Smooth muscle cell of the brain vasculature (primary cell): ENCODE measurements at places on chromosomes 6 and 20.

GRCh38 chr6:42093582-42094329 is 43.4 kb downstream of the TAF8 start:
- DNase-seq: no peak

- no peak for DNase-seq
Observed at GRCh38 chr20:62522748-62523396, 47.1 kb upstream of the GATA5 start.

- no peak for DNase-seq
Observed at GRCh38 chr20:54173653-54174456, at the start of gene CYP24A1. Gene CYP24A1 (minus strand): TSS chr20:54173986. CDS start chr20:54173579, 407 bp downstream.

DNA sequence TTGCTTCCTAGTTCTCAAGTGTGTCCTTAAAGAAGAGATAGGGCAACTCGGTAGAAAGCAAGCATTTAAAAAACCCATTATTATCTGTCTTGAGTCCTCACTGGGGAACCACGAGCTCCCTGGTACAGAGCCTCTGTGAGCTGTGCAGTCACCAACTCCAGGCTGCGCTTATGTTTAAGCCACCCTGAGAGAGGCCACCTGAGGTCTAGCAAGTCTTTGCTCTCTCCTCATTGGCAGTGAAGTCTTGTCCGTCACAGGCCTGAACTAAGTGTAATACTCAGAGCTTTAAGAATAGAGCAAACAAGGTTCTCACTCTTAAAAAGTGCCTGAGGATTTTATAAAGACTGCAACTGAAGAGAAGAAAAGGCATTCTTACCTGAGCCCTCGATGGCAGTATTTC is 3.9 kb upstream of the CLDN20 start:
- no peak for DNase-seq

DNA sequence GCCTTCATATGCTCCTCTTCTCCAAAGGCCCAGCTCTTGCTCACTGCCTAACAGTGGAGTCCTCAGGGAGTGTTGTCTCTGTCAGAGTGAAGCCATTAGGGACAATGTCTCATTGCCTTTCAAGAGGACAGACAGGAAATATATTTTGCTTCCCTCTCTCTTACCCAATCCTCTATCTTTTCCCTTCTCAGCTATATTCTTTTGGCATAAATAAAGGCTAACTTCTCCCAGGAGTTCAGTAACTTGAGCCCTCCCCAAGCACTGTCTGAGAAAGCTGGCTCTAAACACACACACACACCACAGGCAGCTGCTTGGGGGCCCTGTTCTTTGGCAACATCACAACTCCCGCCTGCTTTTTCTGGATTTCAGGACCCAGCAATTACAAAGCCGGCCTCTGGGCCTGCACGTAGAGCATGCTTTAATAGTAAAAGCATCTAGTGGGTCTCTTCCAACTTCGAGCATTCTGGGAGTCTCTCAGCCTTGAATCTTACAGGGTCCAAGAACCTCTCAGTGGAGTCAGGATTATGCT is 34.7 kb upstream of the LAMA4 start:
- peak; percentile 91 for DNase-seq

DNA sequence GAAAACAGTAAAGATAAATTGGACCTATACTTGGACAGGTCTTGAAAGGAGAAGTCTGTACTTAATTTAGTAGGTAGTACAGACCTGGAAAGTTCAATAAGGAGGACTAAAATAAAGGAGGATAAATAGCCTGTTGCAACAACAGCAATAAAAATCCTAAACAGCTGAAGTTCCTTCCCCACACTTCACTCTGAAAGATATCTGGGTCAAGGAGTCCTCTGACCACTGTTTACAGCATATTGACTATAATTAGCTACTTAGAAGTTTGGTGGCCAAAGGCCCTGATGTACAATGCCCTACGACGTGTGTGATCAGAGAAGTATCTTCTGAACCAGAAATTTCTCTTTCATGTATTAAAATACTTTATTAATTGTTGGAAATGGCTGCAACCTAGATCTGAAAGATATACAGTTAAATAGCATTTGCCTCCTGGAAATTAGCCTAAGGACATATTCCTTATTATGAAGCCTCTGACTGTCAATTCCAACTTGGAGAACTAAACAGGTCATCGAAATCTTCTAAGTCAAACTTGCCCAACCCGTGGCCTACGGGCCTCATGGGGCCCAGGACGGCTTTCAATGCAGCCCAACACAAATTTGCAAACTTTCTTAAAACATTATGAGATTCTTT is 82.8 kb downstream of the KIF13A start:
- no peak for DNase-seq

DNA sequence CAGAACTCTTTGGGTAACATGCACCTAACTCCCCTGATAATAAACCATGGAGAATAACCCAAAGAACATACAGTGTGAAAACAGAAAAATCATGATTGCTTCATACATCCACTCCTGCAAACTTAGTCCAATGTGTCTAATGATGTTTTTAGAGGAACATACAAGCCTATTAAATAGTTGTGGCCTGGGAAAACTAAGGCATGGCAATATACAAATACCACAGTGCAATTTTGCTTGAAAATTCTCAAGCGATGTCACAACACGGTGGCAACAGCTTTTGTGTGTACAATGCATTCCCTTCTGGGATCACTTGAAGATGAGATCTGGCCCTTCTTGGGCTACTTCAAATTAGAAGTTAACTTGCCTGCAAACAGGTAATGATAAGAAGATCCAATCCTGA is 16.7 kb downstream of the MAP3K5 start:
- no peak for DNase-seq

- DNase-seq: peak; percentile 12
Observed at GRCh38 chr6:26660000-26660361, 435 bp upstream of the ZNF322 start.

GRCh38 chr6:134436281-134436815 is 118.4 kb upstream of the SGK1 start:
- DNase-seq: peak; percentile 77

GRCh38 chr20:19045371-19045770 is 167.1 kb upstream of the SLC24A3 start:
- no peak for DNase-seq

GRCh38 chr20:64165866-64166600 is 1.8 kb downstream of the MYT1 start:
- no peak for DNase-seq

DNA sequence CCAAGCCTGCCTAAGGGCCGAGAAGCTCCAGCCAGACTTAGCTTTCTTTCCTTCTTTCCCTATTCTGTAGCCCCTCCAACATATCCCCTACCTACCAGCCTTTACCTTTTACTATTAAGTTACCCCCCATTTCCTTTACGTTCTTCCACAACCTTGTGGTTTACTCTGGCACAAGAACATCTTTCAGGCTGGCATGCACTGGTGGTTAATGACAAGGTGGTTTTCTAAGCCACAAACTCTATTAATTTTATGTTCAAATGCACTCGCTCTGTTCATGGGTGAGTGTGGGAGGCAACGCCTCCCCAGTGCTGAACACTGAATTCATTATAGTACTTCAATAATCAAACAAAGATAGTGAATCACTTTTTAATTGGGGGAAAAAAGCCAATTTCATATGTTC is 64.4 kb downstream of the TRERF1 start:
- DNase-seq: no peak

DNA sequence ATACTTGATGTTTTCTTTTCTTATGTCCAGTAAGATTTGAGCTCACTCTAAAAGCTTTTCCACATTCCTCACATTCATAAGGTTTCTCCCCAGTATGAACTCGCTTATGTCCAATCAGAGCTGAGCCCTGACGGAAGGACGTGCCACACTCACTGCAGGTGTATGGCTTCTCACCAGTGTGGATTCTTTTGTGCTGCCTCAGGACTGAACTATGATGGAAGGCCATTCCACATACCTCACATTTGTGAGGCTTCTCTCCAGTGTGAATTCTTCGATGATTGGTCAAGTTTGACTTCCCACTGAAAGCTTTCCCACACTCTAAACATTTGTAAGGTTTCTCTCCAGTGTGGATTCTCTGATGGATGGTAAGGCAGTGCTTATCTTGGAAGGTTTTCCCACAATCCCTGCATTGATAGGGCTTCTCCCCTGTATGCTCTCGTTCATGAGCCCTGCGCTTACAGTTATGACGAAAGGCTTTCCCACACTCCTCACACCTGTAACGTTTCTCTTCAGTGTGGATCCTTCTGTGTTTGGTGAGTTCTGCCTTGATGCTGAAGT is 9.9 kb downstream of the ZNF311 start:
- DNase-seq: no peak

DNA sequence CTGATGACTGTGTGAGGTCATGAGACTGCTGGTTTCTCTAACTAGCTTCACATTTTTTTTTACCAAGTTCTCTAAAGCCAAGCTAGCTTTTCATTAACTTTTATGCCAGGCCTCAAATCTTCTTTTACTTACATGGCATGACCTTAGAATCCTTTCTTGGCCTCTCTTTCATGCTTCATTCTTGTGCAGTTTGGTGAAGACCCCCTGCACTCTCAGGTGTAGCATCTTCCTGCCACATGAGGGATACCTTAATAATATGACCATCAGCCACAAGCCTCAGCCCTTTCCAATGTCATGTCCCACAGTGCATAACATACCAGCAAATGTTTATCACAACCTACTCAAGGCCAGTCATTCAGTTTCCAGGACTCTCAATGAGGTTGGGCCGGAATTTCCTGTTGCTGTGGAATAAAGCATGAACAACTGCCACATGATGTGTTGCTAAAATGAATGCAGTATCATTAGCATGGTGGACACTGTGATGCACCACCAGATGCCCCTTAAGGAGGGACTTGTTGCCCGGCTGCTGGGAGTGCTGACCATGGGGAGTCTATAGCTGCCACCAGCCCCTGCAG is 72.2 kb downstream of the RIN2 start:
- no peak for DNase-seq

GRCh38 chr20:24702501-24703283 is 233.3 kb downstream of the SYNDIG1 start:
- no peak for DNase-seq

DNA sequence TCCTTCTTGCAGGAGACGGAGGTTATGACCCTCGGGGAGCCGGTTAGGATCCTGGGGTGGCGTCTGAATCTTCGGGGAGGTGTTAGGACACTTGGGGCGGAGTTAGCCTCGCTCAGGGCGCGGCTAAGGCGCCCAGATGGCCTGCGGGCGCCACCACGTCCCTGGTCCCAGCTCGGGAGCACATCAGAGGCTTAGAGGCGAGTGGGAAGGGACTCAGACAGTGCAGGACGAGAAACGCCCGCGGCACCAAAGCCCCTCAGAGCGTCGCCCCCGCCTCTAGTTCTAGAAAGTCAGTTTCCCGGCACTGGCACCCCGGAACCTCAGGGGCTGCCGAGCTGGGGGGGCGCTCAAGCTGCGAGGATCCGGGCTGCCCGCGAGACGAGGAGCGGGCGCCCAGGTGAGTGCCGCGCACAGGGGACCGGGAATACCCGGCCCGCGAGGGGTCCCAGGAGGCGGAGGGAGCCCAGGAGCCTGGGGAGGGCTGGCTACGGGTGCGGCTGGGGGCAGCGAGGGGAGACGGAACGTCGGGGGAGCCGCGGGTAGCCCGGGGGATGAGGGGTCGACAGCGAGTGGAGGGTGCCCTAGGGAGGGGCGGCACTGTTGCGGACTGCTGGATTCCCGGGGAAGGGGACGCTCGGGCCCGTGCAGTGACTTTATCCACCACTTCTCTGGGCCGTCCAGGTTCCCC is at the start of gene HCK:
Gene HCK (plus strand): TSS at position 153 of the 688 bp plus-strand sequence.
- no peak for DNase-seq

GRCh38 chr6:7496266-7496875 is 45.1 kb upstream of the DSP start:
- no peak for DNase-seq

GRCh38 chr6:27139756-27140579 is 107.5 kb upstream of the PRSS16 start:
- DNase-seq: no peak

DNA sequence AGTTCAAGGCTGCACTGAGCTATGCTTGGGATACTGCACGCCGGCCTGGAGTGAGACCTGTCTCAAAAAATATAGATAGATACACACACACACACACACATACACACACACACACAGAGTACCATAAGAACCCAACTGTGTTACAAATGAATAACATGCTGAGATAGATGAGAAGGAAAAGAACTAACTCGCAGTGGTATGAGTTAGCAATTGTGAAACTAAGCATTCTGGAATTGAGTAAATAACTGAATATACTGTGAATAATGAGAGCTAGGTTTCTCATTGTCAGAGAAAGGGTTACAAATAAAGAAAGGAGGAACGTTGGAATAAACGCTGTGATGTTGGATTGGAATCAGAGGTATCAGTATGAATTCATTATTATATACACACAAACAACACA is 14.6 kb upstream of the FAXC start:
- no peak for DNase-seq
